ENCODE measurements at places on chromosomes 2 and 18.

DNA sequence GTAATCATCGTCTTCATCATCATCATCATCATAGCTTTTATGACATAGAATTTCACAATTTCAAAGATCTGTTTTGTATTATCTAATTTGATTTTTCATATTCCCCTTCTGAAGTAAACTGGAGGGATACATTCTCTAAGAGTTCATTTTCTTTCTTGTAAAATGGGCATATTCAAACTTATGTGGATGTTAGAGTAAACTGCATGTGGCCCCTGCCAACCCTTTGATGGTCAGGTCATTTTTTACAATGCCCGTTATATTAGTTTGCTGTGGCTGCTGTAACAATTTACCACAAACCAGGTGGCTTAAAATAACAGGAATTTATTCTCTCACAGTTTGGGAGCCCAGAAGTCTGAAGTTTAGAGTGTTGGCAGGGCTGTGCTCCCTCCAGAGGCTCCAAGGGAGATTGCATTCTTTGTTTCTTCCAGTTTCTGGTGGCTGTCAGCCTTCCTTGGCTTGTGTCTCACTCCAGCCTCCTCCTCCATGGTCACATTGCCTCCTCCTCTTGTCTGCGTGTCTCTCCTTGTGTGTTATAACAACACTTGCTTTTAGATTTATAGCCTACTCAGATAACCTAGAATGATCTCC is 127.5 kb upstream of the MMADHC start:
- DNase-seq: peak; percentile 15

DNA sequence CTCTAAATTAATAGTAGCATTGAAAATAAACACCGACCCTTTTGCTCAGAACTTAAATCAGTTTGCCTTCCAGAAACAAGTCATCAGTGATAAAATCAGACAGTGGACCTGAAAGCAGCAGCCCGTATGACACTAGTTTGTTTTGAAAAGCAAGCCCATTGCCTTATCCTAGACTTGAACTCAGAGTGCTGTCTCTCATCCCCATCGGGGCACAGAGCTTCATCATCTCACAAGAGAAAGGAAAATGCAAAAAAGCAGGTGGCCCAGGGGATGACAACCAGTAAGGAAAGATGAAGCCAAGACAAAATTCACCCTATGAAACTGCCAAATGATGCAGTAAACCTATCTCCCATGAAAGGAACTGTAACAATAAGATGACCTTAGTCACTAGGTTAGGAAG is 71.2 kb downstream of the CERKL start:
- DNase-seq: no peak

- no peak for DNase-seq
These were observed 53.3 kb upstream of the AP1S3 start for GRCh38 chr2:223890721-223891120.

DNA sequence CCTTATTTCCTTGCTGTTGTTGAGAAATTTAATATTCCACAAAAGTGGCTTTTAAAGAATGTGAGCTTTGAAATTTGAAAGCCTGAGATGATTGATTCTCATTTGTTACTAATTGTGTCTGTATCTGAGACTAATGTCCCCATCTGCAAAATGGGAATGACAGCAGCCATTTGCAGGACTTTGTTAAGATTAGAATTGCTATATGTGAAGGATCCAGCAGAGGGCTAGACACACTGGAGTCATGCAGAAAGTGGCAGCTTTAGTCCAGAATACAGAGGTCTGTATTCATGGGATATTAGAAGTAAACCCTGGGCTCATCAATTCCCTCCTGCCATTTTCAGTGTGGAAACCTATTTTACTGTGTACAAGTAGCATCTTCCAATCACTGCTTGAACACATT is 296.5 kb upstream of the GYPC start:
- peak; percentile 10 for DNase-seq

DNA sequence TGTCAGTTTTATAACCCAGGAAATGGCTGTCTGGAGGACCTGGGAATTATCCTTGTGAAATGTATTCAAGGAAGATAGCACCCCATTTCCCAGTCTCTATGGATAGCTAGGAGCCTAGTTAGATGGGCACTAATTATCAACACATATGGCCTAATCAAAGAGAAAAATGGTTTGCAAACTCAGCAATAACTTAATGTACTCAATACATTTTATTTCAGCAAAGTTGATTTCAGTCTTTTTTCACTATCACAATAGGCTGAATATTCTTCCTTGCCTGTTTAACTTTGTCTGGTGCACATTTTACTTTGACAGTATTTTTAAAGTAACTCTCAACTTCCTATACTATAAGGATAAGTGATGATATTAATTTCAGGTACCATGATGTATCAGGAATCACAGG is 756.3 kb downstream of the CCDC85A start:
- DNase-seq: no peak

- DNase-seq: no peak
These were observed 58.1 kb upstream of the ZC3H15 start for GRCh38 chr2:186427970-186428369.

Measured in Panc1 (cell line).